ENCODE measurements at places on chromosomes 5 and 9.

GRCh38 chr5:88830567-88830966 lies 52.4 kb downstream of the MEF2C start:
- DNase-seq: no peak

DNA sequence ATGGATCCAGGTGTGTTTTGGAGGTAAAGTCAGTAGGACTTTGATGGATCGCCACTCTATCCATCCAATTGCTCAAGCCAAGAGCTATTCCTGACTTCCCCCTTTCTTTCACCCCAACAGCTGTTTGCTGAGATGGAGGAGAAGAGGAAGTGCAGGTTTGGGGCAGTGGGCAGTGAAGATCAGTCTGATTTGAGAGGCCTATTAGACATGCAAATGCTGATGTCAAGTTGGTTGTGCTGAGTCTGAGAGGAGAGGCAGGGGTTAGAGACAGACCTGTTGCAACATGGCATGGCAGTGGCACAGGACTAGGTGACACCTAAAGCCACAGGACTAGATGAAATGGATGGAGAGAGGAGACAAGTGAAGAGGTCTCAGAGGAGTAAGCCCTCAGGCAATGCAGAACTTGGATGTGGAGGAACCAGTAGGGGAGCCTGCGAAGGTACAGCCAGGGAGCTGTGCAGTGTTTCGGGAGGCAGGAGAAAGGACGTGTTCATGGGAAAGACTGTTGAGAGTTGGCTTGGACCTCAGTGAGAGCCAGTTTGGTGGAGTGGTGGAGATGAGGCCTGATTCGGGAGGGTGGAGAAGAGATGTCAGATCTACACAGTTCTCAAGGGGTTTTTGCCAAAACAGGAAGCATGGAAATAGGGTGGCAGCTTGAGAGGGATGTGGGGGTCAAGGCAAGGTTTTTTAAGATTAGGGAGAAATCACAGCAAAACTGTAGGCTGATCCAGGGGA lies 175.0 kb downstream of the MACROH2A1 start:
- no peak for DNase-seq

DNA sequence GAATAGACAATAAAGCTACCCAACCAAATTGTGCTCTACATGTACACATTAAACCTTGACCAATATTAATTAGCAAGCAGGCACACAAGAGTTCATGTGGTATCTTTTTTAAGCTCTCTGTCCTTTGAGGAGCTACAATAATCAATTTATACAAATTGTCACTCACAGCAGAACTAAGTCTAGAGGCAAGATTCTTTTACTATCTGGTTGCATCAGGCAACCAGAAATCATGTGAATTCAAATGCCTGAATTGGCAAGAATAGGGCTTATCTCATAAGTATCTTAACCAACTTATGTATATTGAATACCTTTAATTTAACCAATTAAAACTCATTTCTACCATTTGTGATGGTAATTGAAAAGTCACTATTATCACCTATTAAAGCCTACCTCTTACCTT lies 145.5 kb upstream of the HAPLN1 start:
- no peak for DNase-seq

- DNase-seq: no peak
Measured at GRCh38 chr5:156655732-156656131, 194.4 kb upstream of the PPP1R2B start.

GRCh38 chr9:128479262-128479661 lies 23.5 kb downstream of the ODF2 start:
- DNase-seq: no peak

Measured in NCI-H2171 treated with DMSO at 0.1 percent for 48 hours (cell line).